ENCODE measurements at places on chromosomes 7 and 10. TPM values are rescaled to one million over a fixed set of nuclear protein-coding genes. Genes with fewer than 3 reads are reported as not detected.

DNA sequence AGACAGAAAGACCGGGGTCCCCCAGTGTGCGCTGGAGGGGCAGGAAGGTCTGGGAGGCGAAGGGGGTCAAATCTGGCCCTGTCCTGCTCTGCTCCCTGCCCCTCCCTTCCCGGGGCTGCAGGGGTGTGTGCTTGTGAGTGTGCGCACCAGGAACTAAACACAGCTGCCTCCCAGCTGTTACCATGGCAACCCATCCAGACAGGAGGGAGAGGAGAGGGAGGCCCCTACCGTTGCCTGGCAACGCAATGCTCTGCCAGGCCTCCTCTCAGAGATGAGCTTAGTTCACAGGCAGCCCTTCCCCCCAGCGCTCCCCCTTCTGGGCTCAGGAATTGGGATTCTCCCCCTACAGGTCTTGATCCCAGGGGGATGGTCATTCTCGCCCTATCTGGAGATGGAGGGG is 6.1 kb downstream of the NYAP1 start:
- peaks cover 12% of the 10 kb centered on the region for H3K4me1 ChIP-seq
- no peaks in the 10 kb centered on the region for H3K36me3 ChIP-seq
- no peak overlapping the region for H3K4me3 ChIP-seq
- DNase-seq: peak; percentile 59
- no peak overlapping the region for H3K27ac ChIP-seq

DNA sequence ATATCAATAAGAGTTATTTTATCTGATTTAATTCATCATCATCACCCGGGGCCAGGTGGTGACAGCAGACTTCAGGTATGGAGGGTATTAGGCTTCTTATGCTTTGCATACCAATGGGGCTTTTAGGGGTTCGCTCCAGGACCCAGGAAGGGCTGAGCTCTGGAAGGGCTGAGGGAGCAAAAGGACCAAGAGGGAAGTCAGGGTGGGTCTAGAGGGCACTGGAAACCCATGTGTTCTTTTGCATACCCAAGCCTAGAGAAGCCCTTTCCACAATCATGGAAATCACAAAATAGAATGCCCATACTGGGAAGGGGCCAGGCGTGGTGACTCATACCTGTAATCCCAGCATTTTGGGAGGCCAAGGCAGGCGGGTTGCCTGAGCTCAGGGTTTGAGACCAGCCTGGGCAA is 30.9 kb upstream of the VCL start:
- H3K36me3 ChIP-seq: no peaks in the 10 kb centered on the region
- H3K27ac ChIP-seq: no peak overlapping the region
- H3K4me1 ChIP-seq: peaks cover 4% of the 10 kb centered on the region
- H3K4me3 ChIP-seq: no peak overlapping the region
- DNase-seq: no peak

GRCh38 chr7:157429680-157430224 is 92.9 kb downstream of the DNAJB6 start:
- DNase-seq: no peak
- H3K27ac ChIP-seq: no peak overlapping the region
- peaks cover 15% of the 10 kb centered on the region for H3K4me1 ChIP-seq
- no peaks in the 10 kb centered on the region for H3K27me3 ChIP-seq
- H3K36me3 ChIP-seq: no peaks in the 10 kb centered on the region

DNA sequence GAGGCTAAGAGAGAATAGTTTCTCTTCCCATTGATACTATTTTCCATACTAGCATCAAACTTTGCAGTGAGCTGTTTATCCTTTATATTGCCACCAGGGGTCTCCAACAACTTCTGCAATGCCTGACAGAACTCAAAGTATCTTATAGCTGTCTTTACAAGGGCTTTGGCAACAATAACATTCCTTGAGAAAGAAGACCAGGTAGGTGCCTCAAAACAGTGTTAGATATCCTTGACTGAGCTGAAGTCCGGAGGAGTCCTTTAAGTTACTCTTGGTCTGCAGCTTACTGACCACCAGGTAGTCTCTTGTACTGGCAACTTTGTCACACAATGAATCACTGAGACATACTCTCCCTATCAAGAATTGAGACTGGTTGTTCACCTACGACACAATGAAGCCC is 30.0 kb upstream of the TES start:
- no peak overlapping the region for H3K27ac ChIP-seq
- peak; percentile 58 for DNase-seq
- H3K4me3 ChIP-seq: no peak overlapping the region
- no peaks in the 10 kb centered on the region for H3K27me3 ChIP-seq
- no peaks in the 10 kb centered on the region for H3K4me1 ChIP-seq

GRCh38 chr7:34070511-34071323 is 165.4 kb downstream of the BMPER start:
- no peaks in the 10 kb centered on the region for H3K4me1 ChIP-seq
- no peaks in the 10 kb centered on the region for H3K36me3 ChIP-seq
- H3K27ac ChIP-seq: no peak overlapping the region

DNA sequence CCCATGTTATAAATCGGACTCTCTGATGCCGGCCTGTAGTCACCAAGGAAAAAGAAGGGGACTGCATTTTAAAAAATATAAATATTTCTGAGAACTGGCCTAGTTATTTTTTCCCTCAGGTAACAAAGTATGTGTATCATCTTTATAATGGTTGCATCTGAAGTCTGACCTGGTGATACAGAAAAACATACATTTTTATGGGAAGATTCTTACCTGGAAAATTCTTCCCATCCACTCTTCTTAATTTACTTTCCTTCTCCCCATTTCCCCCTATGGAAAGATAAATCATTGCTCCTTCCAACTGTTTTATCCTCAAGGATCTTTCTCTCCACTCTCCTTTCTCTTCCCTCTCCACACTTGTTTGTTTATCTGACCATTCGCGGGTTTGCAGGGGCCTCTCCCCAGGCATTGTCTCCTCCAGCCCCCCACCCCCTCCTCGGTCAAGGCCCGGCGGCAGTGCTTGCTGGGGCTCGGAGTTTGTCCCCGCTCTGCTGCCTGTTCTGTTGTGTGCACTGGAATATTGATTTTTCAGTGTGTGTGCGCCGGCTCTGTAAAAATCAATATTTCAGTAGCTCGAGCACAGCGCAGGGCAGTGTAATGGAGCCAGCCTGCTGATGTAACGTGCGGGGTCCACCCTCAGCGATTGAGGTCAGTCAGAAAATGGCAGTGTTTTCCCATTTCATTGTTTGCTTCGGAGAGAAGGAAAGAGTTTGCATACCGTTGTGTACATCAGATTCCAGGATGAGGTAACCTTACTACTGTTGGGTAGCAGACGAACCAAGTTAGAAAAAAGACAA is 199.5 kb upstream of the NFE2L3 start:
- no peak for DNase-seq
- peaks cover 14% of the 10 kb centered on the region for H3K4me1 ChIP-seq
- no peak overlapping the region for H3K4me3 ChIP-seq
- no peaks in the 10 kb centered on the region for H3K27me3 ChIP-seq

- H3K4me1 ChIP-seq: no peaks in the 10 kb centered on the region
- H3K4me3 ChIP-seq: no peak overlapping the region
- no peaks in the 10 kb centered on the region for H3K36me3 ChIP-seq
- no peak for DNase-seq
Observed at GRCh38 chr10:78764436-78764835, 304.3 kb upstream of the ZMIZ1 start.

GRCh38 chr7:65422670-65423069 is 49.0 kb downstream of the ZNF92 start:
- H3K36me3 ChIP-seq: no peaks in the 10 kb centered on the region
- H3K27me3 ChIP-seq: no peaks in the 10 kb centered on the region
- no peak for DNase-seq
- H3K4me3 ChIP-seq: no peak overlapping the region
- no peaks in the 10 kb centered on the region for H3K4me1 ChIP-seq

The ARHGAP21 gene
- total RNA-seq: 28.0 TPM

The CCDC146 gene
- 16.0 TPM for total RNA-seq
